ENCODE measurements at places on chromosomes 5 and 9.

DNA sequence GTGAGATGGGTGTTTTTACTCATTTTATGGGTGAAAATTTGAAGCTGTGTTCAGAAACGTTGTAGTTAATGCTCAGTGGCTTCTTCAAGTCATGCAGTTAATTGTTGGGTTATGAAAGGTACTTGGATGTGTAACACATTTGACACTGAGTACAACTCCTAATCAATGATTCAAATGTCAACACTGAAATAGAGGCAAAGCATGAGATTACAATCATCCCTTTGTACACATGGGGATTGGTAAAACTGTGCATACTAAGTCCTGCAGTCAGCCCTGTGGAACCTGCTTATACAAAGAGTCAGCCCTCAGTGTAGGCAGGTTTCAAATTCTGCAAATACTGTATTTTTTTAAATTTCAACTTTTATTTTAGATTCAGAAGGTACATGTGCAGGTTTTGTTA lies 3.3 kb downstream of the ABLIM3 start:
- DNase-seq = no peak

- DNase-seq = no peak
Measured at GRCh38 chr5:55421074-55421529, 113.3 kb downstream of the MTREX start.

DNA sequence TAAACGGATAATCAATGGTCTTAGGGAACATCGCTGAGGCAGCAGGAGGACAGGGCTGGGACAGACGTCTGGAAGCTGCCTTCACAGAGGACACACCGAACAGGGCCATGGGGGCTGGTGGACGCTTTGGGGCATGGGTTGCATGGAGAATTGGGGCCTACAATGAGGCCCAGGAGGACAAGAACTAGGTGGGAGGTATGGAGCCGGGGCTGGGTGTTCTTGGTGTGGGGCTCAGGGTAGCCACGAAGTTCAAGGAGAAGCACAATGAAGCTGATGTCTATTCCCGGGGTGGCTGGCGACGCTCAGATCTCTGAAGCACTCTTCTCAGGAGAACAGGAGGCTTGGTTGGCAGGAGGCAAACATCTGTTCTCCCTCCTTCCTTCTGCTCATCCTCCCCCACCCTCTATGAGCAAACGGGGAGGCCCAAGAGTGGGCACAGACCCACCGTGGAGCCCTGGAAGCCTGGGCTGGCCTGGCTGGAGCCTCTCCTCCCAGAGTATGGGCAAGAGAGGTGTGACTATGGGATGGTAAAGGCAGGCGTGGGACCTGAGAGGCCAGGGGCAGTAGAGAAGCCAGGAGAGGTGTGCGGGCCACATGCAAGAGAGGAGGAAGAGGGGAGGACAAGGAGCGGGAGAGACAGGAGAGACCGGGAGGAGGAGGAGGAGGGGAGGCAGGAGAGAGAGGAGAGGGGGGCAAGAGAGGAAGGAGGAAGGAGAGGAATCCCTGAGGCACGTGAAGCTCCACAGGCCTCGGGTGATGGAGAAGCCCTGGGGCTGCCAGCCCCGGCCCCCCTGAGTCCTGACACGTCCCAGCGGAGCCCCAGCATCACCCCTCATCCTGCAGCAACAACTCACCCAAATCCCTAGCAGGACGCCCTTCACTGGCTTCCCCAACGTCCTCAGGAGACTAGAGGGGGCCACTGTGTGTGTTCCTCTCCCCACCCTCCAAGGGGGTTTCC lies 159.1 kb downstream of the OLFM1 start:
- DNase-seq = no peak

- no peak for DNase-seq
Measured at GRCh38 chr5:112684737-112685136, 52.9 kb upstream of the APC start.

GRCh38 chr9:15160673-15161072 lies 146.3 kb downstream of the TTC39B start:
- DNase-seq = no peak

DNA sequence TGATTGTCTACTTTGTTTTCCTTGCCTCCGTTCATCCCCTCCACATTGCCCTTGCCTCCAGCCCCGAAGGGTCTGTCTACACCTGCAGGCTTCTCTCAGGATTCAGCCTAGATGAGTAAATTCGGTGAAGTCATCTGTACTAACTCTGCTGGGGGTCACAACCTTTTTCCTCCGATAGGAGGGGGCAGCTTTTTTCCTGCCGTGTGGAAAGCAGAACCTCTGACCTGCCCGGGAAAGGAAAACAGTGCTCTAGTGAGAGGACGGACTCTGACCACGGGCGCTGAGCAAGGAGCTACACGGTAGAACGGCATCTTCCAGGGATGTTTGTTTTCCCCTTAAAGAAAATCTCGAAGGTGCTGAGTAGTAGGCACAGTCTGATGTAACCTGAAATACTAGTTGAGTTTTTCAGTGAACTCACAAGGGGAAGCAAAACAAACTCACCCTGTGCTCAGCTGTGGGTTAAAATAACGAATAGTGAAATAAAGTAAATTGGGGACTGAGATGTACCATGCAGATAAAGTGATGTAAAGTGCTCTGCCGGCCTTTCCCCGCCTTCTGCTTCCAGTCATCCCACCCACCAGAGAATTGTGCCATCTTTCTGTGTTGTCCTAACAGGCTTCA lies 281.8 kb downstream of the AOPEP start:
- no peak for DNase-seq

DNA sequence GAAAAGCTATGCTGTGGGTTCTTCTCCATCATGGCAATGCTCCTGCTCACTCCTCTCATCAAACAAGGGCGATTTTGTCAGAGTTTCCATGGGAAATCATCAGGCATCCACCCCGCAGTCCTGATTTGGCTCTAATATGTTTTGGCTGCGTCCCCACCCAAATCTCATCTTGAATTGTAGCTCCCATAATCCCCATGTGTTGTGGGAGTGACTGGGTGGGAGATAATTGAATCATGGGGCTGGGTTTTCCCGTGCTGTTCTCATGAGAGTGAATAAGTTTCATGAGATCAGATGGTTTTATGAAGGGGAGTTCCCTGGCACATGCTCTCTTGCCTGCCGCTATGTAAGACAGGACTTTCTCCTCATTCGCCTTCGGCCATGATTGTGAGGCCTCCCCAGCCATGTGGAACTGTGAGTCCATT lies 163.8 kb downstream of the GADD45G start:
- DNase-seq = no peak

- DNase-seq = no peak
Measured at GRCh38 chr5:127766676-127767335, 63.6 kb downstream of the CCDC192 start.

DNA sequence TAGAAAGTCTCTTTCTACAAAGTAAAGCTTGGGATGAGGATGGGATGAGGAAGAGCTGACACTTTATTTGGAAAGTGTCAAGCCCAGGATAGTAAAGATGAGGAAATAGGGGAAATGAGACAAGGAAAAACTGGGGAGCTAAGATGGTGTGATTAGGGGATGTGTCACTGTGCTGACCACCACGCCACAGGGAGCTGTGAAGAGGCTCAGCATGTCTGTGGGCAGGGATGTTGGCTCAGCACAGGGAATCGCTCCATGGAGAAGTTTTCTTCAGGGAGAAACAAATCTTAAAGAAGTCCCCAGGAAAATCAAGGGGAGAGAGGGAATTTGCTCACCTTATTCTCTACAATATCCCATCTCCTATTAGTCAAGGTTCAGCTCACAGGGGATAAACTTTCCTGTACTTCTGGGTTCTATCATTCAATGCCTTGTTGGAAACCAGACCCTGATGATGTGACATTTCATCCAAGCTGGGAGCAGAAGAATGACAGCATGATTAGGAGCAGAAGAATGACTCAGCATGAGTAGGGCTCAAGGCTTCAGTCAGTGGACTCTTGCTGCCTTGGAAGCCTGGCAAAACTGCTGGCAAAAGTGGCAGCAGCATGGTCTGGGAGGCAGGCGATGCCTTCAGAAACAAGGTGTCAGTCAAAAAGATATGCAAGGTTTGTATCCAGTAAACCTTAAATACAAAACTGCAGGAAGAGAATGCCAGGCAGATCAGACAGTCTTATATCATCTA lies 4.9 kb downstream of the HSPB3 start:
- no peak for DNase-seq

DNA sequence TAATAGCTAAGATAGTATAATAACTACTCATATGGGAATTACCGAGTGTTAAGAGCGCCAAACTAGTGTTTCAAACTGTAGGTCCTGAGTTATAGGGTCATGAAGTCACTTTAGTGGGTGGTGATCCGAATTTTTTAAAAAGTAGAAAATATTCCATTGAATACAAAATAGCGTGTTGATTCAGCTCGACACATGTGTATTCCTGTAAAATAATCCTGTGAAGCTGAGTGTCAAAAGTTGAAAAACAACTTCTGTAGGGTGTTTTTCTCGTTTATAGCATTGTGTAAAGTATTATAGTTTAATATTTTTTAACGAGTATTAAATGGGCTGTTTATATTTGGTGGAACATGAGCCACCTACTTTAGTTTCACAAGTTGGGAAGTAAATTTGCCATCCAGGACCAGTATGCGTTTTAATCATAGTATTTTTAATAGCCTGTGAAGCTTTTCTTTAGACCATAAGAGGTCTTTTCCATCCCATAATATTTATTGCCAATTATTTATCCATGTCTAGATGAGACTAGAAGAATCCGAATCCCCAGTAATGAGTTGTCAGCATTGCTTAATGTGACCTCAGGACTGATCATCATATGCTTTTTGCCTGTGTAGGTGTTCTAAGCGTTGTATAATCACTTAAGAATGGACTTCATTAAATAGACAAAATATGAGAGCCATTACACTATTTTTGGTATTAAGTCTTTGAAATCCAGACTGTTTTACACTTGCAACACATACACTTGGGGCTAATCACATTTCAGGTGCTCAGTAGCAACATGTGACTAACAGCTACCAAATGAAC lies 84.1 kb downstream of the PTPDC1 start:
- no peak for DNase-seq

GRCh38 chr9:94945197-94946144 lies 219.0 kb downstream of the AOPEP start:
- no peak for DNase-seq

- no peak for DNase-seq
Measured at GRCh38 chr5:6236170-6236793, 142.1 kb downstream of the MED10 start.

DNA sequence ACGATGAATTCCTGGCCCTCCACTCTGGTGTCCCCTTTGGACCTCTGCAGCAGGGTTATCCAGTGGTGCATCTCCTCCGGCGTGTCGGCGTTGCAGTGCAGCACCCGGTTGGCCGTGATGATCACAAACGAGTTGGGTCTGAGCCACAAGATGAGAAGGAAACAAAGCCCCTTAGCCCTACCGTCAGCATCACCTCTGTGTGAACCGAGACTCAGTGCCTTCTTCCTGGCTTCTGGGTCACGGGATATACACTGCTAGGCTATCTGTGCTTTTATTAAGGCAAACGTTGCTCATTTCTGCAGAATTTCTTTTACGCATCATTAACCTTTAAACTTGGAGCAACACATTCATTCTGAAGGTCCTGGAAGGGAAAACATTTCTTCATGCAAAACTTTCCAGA lies 65.1 kb upstream of the RETREG1 start:
- DNase-seq = no peak

DNA sequence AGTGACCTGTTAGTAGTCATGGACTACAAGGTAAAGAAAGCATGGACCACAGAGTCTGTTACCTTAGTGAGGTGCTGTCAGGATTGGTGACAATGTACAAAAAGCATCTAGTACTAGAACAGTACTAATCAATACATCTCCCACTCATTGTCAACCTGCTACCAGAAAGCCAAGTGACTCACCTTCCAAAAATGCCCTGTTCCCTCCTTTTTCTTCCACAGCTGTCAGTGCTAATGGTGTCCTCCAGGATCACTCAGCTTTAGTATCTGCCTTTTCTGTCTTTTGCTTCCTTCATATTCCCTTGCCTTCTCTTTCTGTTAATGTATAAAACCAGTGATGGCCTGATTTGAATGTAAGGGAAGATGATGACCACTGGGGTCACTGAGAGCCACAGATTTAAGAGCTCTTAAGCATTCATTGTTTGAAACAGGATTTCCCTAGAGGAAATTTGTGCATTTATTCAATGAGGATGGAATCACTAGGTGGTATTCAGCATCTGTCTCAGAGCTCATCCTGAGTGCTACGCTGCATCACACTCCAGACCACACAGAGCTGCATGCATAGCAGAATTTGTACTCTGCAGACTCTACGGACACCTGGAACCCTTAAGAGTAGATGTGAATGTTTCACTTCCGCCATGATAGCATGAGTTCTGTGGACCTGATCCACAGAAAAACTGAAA lies 71.0 kb downstream of the SV2C start:
- DNase-seq = no peak

DNA sequence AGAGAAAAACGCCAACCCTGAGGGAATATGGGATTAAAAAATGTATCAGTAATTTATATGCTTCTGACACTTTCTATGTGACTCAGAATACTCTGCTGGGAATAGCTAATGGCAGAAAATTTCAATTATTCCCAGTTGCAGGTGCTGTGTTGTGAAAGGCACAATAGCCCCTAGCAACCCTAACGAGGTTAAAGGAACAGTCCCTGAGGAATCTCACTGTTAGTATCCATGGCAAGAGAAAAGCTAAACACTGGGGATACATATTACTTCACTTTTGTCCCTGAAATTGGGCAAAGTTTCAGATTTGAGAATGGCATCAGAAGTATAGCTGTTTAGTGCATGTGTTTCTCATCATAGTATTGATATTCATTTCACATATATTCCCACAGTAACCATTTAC lies 555.0 kb downstream of the RAB3C start:
- no peak for DNase-seq

DNA sequence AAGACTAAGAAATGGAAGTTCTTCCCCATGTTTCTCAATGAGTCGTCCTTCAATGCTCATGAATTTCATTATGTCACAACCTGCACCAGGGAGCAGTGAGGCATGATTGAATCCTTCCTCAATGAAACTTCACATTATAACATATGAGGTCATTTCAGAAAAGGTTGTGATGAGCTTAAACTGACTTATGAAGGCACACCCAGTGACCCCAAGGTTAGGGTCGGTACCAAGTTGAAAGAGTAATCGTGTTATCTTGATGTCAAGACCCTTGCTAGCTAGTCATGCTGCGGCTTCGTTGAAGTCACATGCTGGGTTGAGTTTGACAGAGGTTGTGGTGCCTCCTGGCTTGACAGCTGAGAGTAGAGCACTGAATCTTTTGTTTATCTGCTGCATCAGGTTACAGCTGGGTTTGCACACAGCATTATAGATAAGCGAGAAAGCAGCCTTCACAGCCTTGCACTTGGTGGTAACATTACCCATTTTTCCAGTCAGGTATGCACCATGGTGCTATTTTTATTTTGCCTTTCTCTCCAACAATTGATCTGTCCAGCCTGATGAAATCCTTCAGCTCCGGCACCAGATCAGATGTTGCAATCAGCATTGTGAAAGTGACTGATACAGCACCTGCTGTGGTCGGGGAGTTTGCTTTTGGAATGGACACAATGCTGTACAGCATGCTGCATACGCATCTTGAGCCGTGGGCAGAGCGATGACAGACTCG lies 133.2 kb downstream of the ERCC6L2 start:
- DNase-seq = no peak

DNA sequence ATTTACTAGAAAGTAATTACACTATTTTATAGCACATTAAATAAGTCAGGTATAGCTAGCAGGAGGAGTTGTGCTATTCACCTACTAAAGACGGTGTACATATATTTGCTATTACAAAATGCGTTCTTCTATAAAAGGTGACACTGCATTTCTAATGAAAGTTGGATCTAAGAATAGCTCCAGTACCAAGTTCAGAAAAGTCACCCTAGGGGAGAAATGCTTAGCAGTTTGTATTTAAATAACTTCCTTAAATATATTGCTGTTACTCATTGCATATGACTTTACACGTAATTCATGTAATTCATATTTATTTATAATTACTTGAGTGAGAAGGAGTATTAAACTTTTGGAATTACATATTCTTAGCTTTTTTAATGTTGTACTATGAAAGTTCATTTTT lies 7.0 kb upstream of the SUB1 start:
- DNase-seq = no peak
